Fibroblast of skin of right quadriceps (primary cell): ENCODE measurements at places on chromosomes 16 and 17.
A peak's percentile ranks its signal among the peaks of the same experiment; 100 is the strongest.

- no peak for DNase-seq
These were observed 12.5 kb downstream of the GABARAPL2 start for GRCh38 chr16:75578725-75579124.

GRCh38 chr16:69083306-69083941 lies 22.0 kb upstream of the HAS3 start:
- DNase-seq: no peak

DNA sequence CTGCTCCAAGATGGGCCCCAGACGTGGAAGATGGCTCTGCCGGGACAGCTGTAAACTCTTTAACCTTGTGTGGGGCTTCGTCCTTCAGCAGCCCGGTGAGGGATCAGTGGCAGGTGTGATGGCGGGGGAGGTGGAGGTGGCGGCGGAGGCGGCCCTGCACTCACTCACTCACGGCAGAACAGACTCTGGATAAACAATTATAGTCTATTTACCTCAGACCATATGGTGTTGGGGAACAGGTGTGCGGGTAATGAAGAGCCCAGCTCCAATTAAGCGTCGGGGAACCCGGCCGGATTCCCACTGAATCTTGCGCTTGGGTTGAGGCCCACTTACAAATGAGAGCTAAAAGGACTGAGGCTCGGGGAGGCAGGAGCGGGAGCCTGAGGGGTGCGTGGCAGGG lies 104.3 kb upstream of the SDK2 start:
- DNase-seq: no peak

DNA sequence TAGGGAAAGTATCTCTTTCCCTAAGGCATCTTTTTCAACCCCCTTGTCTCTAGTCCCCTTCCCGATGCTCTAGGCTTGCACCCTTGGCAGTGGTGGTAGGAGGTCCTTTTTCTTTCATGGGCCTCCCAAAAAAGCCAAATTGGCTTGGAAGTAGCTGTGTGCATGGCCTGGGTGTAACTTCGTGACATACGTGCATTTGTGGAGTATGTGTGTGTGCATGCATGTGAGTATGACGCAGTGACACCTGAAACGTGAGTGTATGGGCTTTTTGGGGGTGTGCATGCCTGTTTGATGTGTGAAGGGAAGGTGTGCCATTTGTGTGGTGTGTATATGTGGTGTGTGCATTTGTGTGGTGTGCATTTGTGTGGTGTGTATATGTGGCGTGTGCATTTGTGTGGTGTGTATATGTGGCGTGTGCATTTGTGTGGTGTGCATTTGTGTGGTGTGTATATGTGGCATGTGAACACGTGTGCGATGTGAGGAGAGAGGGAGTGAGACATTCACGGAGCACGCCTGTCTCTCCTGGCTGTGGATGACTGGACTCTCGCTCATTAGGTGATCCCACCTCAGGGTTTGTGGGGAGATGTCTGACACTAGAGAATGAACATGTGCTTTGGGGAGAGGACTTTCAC lies 15.7 kb downstream of the IGFBP4 start:
- no peak for DNase-seq

DNA sequence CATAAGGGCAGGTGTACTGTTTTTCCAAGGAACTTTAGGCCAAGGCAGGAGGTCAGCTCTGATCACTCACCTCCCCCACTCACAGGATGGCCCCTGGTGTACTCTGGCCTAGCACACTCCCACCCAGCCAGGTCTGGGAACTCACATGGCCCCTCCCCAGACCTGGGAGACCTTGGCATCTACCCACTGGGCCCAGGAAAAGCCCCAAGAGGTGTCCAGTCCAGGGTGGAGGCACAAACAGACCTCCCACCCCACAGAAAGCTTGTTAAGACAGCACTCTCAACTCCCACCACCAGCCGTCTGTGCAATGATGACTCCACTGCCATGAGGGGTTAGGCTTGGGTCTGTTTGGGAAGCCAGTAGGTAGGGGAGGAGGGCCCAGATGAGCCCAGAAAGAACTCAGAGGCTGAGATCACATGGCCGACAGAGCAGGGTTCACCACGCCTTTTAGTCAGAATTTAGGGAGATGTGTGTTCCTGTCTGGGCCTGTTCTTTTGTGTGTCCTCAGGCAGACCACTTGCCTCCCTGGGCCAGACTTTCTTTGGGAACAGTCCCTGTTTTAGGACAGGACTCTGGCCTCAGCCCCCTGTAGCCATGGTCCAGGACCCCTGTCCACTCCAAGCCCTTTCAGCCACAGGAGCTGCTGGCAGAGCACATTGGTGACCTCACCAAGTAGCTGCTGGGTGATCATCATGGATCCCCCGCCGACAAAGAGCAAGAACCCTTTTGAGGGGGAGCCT lies 12.1 kb upstream of the CBFB start:
- DNase-seq: no peak

DNA sequence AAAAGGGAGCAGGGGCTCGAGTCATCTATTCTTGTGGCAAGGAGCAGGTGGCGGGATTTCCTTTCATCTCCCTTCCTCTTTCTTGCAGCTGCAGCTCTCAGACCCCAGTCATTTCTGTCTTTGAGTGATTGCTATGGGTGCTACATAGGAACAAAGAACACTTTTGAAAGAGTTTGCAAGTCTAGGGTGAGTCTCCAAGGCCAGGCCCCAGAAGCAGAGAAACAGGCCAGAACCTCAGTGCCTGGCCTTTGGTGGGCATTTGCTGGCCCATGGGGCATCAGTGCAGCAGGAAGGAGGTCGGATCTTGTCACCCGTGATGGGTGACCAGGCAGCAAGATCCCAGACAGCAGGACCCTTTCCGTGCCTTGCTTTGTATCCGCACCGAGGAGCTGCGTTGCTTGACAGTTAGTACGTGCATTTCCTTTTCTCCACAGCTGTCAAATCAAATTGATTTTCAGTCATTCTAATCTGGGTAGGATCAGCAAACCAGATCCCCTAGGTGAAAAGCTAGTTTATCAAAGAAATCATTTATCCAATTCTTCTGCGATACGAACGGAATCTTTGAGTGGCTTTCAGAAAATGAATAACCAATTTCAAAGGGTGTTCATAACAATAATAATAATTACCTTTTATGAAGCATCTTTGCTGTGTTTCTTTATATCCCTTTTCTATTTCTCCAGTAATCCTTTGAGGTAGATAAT lies 244.6 kb upstream of the MAF start:
- no peak for DNase-seq

- no peak for DNase-seq
These were observed 14.0 kb downstream of the LDHD start for GRCh38 chr16:75102595-75102994.

DNA sequence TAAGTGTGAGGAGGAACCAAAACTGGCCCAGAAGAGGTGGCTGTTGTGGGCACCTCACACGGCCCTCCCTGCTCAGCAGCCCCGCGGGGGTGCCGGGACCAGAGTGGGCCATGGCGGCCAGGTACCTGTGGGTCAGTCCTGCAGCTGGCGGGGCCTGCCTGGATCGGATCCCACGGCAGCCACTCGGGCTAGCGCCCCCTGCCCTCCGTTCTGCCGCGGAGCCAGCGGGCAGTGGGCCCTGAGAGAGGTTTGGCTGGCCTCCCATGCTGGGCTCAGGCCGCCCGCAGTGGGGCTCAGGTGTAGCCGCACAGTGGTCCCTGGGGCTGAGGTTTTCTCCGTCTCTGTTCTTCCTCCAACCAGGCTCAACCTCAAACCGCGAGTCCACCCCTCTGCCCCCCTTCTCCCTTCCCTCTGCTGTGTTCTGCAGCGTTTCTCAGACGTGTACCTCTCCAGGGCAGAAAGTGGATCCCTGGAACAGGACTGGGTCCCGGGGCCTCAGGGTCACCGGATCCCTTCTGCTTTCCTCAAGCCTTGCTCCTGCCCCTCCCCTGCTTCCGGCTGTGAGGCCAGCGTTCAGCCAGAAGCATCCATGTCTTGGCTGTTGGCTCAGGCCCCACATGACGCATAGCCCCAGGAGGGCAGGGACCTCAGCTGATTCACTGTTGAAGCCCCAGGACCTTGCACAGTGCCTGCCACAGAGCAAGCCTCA lies 28.6 kb upstream of the ITGA3 start:
- DNase-seq: peak; percentile 93

GRCh38 chr16:69393898-69394849 lies 8.4 kb upstream of the TERF2 start:
- no peak for DNase-seq

- no peak for DNase-seq
These were observed 93.6 kb upstream of the DYNLRB2 start for GRCh38 chr16:80447241-80447640.

DNA sequence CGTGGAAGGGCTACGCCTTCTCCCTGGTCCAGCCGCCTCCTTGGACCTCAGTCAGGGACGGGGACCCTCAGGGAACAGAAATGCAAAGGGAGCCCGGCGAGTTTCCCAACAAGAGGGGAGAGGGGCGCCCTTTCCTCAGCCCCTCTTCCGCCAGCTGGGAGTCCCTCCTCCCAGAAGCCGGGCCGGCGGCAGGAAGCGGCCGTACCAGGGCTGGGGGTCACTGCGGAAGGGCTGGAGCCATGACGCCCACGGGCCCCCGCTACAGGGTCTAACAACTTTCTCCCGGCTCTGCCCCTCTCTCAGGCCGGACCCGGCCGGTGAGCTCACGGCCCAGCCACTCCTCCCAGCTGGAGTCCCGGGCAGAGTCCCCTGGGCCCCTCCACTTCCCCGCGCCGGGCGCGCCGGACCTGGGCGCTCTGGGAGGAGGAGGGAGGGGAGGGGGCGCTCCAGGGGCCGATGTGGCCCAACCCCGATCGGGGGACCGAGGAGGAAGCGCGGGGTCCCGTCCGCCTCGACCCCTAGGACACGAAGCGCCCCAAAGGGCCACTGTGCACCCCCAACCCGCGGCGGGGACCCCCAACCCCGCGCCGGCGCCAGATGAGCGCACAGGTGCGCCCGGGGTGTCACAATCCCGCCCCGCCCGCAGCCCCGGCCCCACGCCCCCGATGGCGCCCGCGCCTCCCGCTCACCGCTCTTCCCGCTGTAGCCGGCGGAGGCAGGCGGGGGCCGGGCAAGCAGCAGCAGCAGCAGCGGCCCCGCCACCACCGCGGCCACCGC lies 578 bp downstream of the PGAP6 start:
- DNase-seq: no peak

GRCh38 chr16:88939245-88939971 lies 37.6 kb downstream of the CBFA2T3 start:
- DNase-seq: no peak

DNA sequence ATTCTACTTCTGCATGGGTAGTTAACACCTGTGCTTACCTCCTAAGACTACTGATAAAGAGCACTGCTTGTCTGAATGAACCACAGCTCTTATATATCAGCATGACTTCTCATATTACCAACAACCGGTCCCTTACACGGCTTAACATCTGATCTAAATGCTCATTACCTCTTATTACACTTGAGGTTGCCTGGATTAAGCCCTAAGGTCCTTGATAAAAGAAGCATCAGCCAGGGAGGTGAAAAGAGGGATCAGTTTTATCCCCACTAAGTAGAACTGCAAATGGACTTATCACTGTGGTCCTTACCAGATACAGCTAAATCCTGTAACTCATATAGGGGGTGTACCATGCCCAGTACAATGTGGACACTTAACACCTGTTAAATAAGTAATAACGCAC lies 8.2 kb upstream of the RSKR start:
- DNase-seq: no peak

DNA sequence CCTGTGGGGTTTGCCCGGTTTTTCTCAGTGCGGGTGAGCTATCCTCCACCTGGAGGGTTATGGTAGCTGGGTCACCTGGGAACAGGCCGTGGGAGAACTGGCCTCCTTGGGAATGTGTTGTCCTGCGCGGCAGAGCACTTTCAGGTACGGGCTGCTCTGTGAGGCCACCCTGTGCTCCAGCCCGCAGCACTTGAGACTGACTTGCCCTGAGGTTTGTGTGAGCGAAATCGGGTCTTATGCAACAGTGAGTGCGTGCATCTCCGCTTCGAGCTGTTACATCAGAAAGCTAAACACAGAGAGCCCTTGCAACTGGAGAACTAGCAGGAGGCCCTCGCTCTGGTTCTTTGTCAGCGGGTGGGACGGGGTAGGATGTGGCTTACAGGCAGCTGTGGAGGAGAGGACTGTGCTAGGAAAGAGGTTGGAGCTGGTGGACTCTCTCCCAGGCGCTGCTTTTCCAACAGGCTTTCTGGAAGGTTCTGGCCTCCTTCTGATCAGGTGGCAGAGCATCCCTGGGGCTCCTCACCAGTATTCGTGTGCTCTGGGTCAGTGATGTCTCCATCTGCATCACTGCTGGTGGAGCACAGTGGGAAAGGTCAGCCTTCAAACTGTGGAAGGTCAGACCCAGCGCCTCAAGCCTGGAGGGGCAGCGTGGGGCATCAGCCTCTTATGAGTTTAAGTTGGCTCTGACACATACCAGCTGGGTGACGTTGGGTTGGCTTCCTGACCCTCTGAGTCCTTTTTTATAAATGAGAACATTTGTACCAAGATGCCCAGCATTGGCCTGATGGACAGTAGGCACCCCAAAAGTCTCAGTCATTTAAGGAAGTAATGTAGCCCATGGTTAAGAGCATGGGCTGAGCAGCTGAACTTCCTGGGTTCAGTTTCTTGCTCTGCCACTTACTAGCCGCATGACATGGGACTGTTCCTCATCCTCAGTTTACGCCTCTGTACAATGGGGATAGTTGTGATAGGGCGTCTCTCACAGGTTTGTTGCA lies 76.3 kb downstream of the KSR1 start:
- peak; percentile 73 for DNase-seq

DNA sequence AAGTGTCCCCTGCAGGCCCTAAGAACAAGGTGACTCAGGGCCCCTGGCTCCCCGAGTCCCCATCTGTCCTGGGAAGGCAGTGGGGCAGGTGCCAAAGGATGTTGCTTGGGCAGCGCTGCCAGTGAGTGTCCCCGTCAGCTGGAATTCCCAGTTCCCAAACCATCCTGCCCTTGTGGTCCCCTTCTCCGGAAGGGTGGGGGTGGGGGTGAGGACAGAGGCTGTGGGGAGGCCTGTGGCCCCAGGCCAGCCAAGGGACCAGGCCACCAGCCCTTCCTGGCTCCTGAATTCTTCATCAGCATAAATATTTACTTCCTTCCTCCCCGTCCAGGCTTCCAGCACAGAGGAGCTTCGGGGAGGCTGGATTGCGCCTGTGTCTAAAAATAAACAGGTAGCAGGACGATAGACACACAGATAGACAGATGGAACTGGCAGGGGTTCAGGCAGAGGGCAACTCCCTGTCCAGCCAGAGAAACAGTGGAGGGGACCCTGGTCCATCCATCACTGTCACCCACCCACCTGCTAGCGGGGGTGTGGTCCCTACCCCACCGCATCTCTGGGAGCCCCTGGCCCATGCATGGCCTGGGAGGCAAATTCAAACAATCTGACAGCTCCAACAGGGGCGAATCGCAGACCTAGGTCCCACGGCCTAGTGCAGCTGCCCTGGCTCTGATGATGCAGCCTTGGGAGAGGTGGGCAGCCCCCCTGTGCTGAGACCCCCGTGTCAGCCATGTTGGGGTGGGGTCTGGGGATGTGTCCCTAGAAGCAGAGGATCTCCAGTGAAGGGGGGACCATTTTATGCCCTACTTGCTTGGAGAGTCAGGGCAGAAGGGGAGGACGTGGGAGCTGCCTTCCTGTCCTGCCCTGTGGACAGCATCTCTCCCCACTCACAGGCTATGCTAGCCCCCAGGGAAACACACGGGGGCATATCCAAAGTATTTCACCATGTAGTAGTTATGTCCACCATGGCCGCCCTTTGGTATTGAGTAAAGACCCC lies 13.2 kb downstream of the GLIS2 start:
- DNase-seq: no peak
